ENCODE measurements at places on chromosomes 5 and 9.

DNA sequence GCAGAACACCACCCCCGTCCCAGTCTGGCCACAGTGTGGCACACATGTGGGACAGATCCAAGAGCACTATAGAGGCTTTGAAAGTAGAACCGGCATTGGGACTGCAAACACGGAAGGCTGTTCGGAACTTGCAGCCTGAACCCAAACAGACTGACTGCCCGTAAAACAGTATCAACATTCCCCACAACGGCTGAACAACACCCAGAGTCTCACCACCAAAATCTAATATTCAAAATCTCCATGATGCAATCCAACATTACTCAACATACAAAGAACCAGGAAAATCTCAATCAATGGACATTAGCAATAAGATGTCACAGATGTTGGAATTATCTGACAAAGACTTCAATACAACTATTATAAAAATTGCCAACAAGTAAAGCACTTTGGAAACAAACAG lies 82.3 kb downstream of the ROR2 start:
- no peak for DNase-seq

DNA sequence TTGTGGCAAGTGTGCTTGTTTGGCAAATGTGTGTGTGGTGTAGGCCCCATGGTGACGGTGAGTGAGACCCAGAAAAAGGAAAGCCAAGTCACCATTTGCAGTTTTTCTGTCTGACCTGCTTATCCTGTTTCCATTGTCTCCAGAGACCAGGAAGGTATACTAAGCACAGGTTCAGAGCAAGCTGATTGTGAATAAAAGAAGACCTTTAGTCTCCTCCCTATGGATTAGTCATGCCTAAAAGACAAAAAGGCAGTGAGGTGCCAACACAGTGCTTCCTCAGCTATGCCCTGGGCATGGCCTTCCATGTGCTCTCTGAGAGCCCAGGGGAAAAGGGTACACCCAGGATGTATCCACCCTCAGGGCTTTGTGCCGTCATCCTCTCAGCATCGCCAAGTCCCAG lies 49.2 kb upstream of the SHOC1 start:
- DNase-seq: no peak

DNA sequence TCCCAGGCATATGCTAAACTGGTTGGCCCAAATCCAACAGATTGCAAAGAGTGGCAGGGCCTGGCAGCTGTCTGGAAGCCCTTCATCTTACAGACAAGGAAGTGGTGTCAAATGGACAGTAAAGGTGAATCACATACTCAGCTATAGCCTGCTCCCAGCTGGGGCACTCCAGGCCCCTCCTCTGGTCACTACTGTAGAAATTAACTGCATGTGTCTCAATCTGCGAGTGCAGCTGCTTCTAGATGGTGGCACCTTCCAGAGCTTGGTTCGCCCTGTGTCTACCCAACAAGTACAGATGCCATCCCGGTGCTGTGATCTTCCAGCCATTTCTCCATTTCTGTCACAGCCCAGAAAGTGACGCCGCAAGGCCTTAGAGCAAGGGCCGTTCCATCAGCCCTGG lies 50.2 kb downstream of the OTULIN start:
- DNase-seq: no peak

- DNase-seq: no peak
Observed at GRCh38 chr5:154456540-154456939, 10.7 kb downstream of the SAP30L start.

DNA sequence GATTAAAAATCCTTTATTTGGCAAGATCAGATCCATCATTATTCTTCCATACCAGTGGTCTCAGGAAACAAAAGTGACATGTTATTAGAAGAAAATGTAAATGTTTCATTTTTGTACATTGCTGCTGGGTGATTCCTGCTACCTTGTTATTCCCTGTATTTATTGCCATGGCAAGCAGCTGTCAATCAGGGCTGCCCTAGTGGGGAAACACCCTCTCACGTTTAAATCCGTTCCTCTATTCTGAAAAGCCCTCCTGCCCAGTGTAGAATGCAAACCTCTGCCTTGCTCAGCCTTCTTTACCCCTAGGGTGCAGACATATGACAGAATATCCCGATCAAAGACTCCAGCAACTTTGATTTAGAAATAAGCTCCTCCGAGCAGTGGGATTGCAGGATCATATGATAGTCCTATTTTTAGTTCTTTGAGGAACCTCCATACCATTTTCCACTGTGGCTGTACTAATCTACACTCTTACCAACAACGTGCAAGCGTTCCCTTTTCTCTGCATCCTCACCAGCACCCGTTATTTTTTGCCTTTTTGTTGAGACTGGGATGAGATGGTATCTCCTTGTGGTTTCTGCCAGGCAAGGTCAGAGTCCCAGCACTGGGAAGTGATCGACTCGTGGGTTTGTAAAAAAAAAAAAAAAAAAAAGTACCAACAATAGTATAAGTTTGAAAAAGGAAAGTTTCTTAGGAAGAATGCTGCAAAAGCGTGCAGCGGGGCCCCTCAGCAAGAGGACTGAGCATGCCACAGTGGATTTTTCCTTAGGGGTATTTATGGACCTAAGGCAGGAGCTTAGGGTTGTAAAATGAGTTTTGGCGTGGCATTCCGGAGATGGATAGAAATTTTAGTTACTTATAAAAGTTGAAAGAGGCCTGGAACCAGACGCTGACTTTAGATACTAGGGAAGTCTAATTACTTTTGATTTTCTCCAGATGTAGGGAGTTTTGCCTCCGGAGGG lies 66.7 kb downstream of the HRH2 start:
- no peak for DNase-seq

DNA sequence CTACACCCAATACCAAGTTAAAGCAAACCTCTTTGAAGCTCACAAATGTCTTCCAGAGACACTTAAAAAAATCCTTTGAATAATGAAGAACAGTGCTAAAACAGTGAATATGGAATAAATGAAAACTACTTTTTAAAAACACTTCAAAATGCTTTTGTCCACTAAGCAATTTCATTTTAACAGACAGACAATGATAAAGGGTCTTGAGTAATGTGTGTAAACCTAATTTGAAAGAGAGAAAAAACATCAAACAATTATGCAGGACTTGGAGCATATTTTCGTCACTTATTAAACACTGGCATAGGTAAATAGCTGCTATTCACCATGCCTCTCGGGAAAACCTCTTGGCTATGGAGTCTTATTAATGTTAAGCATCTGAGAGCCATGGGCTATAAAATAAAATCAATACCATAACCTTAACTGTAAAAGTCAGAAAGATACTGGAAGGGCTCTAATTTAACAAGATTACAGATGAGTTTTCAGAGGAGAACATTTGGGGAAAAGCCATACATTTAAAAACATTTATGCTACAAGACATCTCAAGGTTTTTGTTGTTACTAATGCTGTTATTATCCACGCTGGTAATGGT lies 177.8 kb downstream of the NFIB start:
- no peak for DNase-seq

DNA sequence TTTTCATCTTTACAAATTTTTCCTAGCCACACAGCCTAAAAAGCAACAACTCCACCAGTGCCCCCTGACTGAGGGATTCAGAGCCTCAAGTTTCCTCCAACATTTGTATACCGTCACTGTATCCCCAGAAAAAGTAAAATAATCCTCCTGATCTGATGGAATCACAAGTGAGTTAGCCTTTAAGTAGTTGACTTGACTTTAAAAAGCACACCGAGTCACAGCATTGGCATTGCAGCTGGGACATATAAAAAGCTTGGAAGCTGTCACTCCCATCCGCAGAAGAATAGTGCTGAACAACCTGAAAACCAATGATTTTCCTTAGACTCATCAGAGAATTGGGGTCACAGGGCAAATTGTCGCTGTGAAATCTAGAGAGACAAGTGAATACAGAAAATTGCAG lies 41.6 kb upstream of the FBN2 start:
- no peak for DNase-seq

GRCh38 chr5:171721464-171721863 lies 64.2 kb upstream of the SMIM23 start:
- no peak for DNase-seq

DNA sequence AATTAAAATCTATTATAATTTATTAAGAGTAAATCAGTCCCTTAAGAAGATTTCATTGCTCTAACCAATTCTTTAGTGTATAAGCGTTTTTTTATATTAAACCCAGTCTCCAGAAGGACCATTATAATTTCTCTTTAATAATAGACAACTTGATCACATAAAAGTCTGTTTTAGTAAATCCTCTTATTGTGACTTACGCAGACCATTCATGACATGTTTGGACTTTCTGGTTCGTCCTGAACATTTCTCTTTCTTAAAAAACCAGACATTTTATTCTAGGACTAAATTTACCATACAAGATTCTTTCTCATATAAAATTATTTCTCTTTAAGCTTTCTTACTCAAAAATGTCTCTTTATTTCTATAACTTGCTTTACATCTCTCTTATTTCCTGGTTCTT lies 196.2 kb upstream of the RAI14 start:
- no peak for DNase-seq

GRCh38 chr5:157366741-157367674 lies 93.0 kb upstream of the NIPAL4 start:
- DNase-seq: no peak

DNA sequence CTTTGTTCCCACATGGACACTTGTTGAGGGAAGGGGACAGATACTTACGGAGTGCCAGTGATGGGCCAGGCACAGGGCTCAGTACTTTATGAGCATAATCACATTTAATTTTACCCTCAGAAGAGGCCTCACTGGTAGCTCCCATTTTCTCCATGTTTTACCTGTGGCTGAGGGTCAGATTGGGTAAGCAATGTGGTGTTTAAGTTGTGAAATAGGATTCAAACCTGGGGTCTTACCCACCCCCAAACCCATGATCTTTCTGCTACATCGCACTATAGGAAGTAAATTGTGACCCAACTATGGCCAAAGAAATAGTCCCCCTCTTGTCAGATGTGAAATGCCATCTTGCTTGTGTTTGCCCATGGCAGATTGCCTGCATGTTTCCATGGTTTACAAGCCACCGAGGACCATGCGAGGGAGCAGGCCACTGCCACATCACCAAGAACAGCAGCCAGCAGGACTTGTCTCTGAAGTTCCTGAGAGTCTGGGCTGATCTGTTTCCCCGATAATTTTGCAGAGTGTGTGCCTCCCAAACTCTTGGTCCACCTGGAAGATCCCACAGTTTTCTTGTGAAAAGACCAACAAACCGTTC lies 95.4 kb downstream of the MACROH2A1 start:
- DNase-seq: no peak

DNA sequence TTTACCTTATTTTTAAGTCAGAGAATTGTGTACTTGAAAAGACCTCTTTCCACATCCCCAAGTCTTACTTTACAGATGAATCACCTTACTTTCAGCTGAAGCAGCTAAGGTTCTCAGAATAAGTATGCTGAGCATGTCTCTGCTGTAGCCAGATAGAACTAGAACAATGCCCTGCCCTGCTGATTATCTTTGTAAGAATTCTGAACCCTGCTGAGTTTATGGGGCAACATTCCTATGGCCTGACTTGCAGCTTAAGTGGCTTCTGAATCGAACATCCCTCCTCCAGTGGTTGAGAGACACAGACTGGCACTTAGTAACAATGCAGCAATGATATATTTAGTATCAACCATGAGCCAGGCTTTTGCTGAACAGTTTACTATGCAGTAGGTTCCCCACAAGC lies 592.0 kb upstream of the WWC1 start:
- DNase-seq: no peak

- no peak for DNase-seq
Observed at GRCh38 chr5:158709279-158709678, 390.4 kb downstream of the EBF1 start.

- DNase-seq: no peak
Observed at GRCh38 chr9:109907400-109907799, 127.4 kb downstream of the PALM2AKAP2 start.

DNA sequence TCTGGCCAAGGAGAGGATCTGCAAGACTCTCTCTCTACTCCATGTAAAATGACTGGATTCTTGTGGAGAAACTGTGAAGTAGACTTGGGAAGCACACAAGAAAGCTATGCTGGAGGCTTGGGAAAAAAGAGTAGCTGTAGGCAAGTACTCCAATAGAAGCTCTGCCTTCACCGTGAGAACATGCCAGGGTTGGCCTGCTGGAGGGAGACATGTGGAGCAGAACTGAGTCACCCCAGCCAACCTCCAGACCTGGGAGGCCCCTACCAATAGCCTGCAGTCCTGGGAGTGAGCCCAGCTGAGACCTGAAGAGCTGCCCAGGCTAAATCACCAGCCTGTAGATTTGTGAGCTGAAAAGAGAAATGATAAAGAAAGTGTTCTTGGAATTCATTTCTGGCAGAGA lies 66.6 kb downstream of the DEPDC1B start:
- no peak for DNase-seq

- DNase-seq: no peak
Observed at GRCh38 chr5:156799171-156799570, 50.9 kb upstream of the PPP1R2B start.

- no peak for DNase-seq
Observed at GRCh38 chr5:148403344-148403743, 19.6 kb downstream of the FBXO38 start.

DNA sequence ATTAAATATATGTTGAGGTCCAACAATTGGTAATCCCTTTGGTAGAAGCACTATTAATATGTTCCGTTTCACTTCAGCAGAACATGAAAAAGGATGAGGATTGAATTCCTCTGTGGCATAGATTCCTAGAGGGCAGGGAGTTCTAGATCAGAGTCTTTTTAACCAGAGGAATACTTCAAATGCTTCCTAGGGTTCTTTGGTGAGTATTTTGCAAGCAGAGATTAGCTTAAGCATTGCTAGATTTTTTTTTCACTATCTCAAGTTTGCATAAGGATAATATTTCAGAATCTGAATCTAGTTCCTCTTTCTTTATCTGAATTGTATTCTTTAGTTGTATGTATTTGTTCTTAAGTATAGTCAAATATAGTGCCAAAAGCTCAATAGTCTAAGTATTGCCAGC lies 116.6 kb upstream of the ADAMTSL1 start:
- no peak for DNase-seq

DNA sequence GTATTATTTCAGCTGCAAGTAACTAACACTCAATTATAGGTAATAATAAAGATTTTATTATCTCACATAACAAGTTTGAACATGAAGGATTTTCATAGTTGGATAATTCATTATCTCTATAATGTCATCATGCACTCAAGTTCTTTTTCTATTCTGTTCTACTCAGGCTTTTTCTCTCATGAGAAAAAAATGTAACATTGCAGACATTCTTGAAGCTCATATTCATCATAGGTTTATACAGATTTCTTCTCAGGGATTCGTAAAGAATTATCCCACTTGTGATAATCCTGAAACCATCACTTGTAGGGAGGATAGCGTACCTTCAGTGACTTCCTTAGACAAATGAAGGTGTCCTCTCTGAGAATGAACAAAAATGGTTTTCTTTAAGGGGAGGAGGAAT lies 150.3 kb downstream of the XRCC4 start:
- DNase-seq: no peak

GRCh38 chr5:113202746-113203716 lies 226.4 kb downstream of the DCP2 start:
- DNase-seq: no peak

Data from activated T-cell treated with anti-CD3 and anti-CD28 coated beads for 1 hour (primary cell).